ENCODE measurements at places on chromosomes 6 and 20. TPM values are rescaled to one million over a fixed set of nuclear protein-coding genes. Genes with fewer than 3 reads are reported as not detected.
A peak's percentile ranks its signal among the peaks of the same experiment; 100 is the strongest.

- DNase-seq, result no peak
These were observed 26.9 kb downstream of the ZBP1 start for GRCh38 chr20:57593134-57593886.

DNA sequence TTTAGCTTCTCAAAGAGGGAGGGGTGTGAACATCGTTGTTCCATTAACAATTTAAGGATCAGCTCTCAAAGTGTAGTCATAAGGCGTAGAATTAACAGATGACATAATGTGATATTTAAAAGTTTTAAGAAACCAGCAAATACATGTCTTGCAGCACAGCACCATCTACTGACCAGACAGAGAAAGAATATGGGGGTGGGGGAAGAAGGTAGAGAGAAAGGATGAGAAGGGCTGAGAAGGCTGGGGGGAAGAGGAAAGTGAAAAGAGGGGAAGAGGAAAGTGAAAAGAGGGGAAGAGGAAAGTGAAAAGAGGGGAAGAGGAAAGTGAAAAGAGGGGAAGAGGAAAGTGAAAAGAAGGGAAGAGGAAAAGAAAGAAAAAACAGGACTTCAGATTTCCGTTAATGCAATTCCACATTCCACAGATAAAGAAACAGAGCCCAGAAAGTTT, 80.9 kb downstream of the HAO1 start:
- no peak for DNase-seq

- no peak for DNase-seq
These were observed 35.7 kb upstream of the OGFRL1 start for GRCh38 chr6:71252960-71253359.

- DNase-seq, result no peak
These were observed 23.5 kb downstream of the GFOD1 start for GRCh38 chr6:13463941-13464340.

DNA sequence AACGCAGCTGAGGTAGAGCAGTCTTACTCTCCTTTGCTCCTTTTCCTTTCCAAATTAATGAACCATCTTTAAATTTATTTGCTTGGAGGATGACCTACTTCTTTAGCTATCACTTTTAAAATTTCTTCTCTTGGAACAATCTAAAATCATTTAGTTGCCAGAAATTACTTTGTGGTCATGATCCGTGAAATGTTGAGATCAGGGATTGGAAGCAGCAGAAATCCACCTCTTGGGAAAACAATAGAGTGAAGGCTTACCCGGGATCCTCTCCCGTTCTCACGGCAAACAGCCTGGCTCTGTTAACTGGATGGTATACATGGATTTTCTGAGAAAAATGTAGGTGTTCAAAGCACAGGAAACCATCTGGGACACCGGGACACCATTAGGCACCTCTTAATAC, 7.7 kb downstream of the AKAP12 start:
- no peak for DNase-seq

GRCh38 chr6:53322188-53323029, 26.3 kb downstream of the ELOVL5 start:
- DNase-seq, result no peak

GRCh38 chr20:53263554-53264438, 291.6 kb downstream of the TSHZ2 start:
- no peak for DNase-seq

DNA sequence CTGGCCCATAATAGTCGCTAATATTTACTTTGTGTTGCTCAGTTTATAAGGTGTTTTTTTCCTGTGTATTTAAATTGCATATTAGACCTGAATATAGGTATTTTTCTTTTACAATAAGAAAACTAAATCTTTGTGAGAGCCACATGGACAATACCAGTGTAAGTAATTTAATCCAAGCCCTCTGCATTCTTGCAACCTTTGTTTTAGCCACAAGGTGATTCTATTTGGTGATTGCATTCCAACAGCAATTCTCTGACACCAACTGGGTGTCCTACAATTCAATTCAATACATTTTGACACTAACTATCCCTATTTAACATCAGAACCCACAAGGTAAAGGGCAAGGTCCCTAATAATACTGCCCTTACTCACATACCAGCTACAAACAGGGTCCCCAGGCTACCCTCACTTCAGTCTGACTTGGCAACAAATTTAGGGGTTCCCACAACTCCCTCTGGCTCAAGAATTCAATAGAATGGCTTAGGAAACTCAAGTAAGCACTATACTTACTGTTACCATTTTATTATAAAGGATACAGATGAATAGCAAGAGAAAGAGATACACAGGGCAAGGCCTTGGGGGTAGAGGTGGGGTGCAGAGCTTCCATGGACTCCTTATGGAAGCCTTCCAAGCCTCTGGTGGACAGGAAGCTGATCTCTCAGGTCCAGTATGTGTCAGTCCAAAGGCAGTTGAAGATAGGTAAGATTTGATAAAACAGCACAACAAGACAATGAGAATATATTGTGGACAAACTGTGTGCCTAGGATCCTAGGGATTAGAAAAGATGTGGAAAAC, 169.3 kb downstream of the CD83 start:
- no peak for DNase-seq

DNA sequence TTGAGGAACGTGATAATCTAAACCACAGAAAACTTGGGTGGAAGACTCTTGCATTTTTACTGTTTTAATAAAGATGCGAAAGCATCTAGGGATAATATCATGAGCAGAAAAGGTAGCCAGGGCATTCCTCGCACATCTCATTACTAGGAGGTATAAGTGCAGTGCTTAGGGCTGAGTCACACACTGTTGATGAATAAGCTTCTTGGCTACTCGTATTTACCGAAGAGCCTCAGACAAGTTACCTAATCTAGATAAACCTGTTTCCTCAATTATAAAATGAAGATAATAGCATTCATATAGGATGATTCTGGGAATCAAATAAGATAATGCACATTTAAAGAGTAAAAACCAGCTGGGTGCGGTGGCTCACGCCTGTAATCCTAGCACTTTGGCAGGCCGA, 780 bp upstream of the KIAA0319 start:
- DNase-seq, result no peak

DNA sequence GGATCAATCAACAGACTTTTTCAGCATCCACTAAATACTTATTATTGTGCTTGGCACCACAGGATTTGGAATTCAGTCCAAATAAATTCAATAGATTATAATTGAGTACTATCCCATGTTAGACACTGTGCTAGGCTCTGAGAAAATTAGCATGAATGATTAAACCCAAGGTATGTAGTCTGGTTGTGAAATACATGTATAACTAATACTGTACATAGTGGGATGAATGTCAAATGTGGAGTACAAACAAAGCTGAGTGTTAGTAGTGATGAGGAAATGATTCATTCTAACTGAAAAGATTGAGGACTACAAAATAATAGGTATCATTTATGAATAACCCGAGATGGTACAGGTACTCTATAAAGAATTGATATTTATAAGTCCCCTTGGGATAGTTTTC, 111.9 kb upstream of the FLRT3 start:
- DNase-seq, result no peak

- DNase-seq, result no peak
These were observed 16.6 kb downstream of the TENT5A start for GRCh38 chr6:81735756-81736380.

DNA sequence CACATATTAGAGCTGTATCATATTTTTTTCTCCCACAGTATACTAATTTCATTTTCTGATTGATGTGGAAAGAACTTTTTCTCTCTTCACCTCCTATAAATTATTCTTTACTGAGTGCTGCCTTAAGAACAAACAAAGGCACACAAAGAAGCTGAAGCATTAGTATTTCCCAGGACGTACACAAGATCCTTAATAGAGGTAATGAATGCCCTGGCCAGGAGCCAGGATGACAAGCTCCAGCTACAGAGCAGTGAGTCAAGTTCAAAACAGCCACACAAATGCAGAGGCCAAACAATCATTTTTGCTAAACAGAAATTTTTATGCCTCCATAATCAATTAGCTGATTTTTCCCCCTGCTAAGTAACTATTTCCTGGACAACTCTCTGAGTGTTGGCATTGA, 639.6 kb downstream of the EPHA7 start:
- peak; percentile 62 for DNase-seq

DNA sequence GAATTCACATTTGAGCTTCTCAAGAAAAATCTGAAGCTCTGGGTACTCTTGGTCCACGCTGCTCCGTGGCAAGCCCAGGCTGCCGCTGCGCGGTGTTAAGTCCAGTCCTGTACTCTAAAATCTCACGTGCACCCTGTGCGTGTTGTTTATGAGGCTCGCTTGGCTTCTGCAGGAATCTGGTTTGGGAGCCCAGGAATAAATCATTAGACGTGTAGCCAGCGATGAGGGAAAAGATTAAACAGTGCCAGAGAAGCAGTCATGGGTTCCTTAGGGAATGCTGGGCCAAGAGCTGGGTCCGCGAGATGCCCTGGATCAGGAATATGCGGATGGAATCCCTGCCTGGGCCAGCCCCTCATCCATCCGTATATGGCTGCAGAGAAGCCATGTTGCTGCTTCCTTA, 87.3 kb downstream of the KCNB1 start:
- DNase-seq, result no peak

- no peak for DNase-seq
These were observed 19.2 kb upstream of the SPDEF start for GRCh38 chr6:34575326-34575725.

GRCh38 chr20:59246691-59247400, 53.6 kb upstream of the EDN3 start:
- no peak for DNase-seq

Gene HNF4A
- not detected for total RNA-seq

Gene VWA7
- 0.58 TPM for total RNA-seq

Gene GTPBP2
- 68.1 TPM for total RNA-seq

Gene EFCAB8
- total RNA-seq, result not detected

Gene FAM120B
- 33.8 TPM for total RNA-seq

Data from glomerular endothelial cell (primary cell).